ENCODE measurements at places on chromosomes 7 and 10.

GRCh38 chr7:82562716-82563404 lies 119.3 kb upstream of the CACNA2D1 start:
- no peak for DNase-seq

DNA sequence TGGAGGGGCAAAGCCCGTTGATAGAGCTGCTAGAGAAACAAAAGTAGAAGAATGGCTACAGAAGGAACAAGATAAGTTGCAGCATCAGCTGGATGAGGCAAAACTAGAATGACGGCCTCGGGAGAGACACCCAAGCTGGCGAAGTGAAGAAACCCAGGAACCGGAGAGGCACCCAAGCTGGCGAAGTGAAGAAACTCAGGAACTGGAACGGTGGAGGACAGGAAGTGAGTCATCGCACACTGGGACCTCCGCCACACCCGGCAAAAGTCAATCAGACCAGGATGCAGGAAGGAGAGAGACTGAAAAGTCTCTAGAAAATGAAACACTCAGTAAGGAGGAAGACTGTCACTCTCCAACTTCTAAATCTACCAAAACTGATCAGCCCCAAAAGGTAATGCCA lies 133.0 kb upstream of the NEBL start:
- DNase-seq, result no peak

DNA sequence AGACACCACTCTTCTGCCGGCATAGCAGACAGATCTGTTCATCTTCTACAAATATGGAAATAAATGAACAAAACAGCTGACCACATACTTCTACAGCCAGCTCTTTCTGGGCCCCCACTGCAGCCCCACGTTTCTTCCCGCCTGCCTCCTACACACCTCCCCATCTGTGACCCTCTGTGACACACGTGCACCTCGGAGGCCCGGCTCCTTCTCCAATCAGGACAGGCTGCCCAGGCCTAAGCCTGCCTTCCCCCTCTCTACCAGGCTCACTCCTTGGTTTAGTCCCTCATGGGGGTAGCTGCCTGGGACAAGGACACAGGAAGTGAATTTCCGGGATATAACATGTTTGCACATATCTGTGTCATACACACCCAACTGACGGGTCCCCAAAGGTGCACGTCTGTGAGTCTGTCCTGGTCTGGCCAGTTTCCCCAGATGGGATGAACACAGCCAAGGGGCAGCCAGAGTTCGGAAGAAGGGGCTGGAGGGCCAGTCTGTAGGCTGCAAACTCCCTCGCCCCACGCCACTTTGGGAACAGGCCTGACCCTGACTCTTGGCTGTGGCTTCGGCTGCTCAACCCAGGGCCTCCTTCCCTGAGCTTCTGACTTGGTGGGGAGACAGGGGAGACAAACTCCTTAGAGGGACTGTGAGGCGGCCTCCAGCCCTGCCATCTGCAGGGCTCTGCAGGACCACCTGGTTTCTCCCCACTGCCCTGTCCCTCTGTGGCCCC lies 30.3 kb downstream of the PITRM1 start:
- DNase-seq, result no peak

- no peak for DNase-seq
Observed at GRCh38 chr7:42489299-42489698, 252.3 kb upstream of the GLI3 start.

- no peak for DNase-seq
Observed at GRCh38 chr7:94003446-94004023, 620 bp downstream of the BET1 start.

- DNase-seq, result no peak
Observed at GRCh38 chr7:106225856-106226255, 58.9 kb downstream of the NAMPT start.

DNA sequence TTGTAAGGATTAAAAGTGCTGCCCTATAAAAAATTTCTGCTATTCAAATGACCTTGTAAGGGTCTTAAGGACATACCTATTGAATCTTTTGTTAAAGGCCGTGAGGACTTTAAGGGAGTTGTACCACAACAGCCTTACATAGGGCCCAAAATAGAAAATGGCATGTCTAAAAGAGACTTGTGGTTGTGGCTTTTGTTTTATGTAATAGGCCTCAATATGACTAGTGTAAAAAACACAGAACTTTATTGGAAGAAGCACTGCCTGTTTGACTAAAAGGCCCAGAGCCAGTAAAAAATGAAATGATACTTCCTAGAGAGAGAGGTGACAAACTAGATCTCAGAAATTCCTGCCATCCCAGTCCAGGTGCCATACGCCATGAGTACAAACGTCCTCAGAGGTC lies 286.6 kb downstream of the SEMA3D start:
- no peak for DNase-seq

DNA sequence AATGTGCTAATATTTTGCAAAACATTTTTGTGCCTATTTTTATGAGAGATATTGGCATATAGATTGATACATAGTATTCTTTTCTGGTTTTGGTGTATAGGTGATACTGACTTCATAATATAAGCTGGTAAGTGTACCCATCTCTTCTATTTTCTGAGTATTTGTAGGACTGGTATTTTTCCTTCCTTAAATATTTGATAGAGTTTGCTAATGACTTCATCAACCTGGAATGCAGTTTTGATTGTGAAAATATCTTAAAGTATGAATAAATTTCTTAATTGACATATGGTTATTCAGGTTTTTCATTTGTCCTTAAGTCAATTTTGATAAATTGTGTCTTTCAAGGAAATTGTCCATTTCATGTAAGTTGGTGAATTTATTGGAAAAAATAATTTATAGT lies 6.1 kb upstream of the SCRN1 start:
- DNase-seq, result no peak

DNA sequence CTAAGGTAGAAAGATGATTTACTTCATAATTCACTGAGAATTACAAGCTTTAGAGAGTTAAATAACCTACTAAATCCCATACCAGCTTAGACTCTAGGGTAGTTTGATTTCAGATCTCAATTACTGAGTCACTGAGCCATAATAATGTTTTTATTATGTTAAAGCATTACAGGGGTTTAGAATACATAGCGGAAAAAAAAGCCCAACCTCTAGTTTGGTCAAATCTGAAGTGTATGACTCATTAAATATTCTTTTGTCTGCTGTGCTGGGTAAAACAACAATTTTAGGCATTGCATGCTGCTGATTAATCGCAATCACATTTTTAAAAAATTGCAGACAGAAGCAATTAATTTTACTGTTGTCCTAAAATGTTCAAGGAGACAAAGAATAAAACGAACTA lies 48.5 kb downstream of the MALRD1 start:
- DNase-seq, result no peak

DNA sequence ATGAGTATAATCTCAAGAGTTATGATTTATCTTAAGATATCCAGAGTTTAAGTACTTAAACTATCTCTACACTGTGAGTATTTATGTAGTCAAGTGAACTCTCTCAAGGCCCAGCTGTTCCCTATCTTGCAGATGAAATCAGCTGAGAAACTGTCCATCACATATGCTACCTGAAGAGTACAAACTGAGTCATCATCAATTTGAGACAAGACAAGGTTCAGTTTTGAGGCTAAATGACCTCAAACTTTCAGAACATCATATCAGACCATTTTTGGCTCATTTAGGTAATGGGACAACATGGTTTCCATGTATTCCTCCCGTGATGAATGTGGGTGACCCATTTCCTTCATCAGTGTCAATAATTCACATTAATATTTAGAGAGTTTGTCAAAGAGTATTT lies 53.1 kb upstream of the AUTS2 start:
- no peak for DNase-seq

DNA sequence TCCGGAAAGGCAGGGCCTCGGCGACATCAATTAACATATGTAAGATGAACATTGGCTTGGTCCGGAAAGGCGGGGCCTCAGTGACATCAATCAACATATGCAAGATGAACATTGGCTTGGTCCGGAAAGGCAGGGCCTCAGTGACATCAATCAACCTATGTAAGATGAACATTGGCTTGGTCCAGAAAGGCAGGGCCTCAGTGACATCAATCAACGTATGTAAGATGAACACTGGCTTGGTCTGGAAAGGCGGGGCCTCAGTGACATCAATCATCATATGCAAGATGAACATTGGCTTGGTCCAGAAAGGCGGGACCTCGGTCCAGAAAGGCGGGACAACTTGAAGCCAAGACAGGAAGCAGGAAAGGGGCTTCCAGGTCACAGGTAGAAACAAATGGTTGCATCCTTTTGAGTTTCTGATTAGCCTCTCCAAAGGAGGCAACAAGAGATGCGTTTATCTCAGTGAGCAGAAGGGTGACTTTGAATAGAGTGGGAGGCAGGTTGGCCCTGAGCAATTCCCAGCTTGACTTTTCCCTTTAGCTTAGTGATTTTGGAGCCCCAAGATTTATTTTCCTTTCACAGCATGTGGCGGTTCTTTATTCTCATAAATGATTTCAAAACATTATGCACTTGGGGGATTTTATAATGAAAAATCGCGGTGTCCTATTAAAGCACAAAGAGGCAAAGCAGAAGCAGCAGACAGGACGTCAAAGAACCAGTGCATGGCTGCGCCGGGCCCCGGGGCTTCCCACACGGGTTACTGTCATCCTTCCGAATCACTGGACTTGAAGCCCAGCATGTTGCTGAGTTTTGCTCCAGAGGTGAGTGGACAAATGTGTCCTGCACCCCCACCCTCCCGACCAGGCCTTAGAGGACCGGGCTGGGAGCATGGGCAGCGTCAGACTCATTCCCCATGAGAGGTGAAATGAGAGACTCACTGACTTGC lies 43.1 kb upstream of the EN2 start:
- no peak for DNase-seq

- no peak for DNase-seq
Observed at GRCh38 chr10:71082960-71083715, 129.2 kb upstream of the UNC5B start.

GRCh38 chr7:91353848-91354247 lies 89.6 kb downstream of the FZD1 start:
- no peak for DNase-seq

- DNase-seq, result no peak
Observed at GRCh38 chr10:58859526-58859925, 316.9 kb upstream of the PHYHIPL start.

DNA sequence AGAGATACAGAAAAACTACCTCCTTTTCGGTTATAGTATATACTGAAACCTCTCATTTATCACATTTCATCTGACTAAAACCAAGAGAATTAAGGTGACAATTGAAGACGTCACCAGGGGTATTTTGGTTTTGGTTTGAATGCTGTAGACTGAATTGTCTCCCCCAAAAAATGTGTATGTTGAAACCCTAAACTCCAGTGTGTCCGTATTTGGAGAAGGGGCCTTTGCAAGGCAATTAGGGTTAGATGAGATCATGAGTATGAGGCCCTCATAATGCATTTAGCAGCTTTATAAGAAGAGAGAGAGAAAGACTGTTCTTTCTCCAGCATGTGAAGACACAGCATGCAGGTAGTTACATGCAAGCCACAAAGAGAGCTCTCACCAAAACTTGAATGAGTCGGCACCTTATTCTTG lies 59.5 kb downstream of the CACNA2D1 start:
- no peak for DNase-seq

GRCh38 chr10:14798636-14799035 lies 23.9 kb upstream of the FAM107B start:
- DNase-seq, result no peak

GRCh38 chr7:71613313-71613712 lies 481.4 kb downstream of the GALNT17 start:
- DNase-seq, result no peak

GRCh38 chr10:111316722-111317212 lies 239.9 kb downstream of the ADRA2A start:
- DNase-seq, result no peak

- no peak for DNase-seq
Observed at GRCh38 chr7:12642508-12642907, 44.9 kb upstream of the ARL4A start.

DNA sequence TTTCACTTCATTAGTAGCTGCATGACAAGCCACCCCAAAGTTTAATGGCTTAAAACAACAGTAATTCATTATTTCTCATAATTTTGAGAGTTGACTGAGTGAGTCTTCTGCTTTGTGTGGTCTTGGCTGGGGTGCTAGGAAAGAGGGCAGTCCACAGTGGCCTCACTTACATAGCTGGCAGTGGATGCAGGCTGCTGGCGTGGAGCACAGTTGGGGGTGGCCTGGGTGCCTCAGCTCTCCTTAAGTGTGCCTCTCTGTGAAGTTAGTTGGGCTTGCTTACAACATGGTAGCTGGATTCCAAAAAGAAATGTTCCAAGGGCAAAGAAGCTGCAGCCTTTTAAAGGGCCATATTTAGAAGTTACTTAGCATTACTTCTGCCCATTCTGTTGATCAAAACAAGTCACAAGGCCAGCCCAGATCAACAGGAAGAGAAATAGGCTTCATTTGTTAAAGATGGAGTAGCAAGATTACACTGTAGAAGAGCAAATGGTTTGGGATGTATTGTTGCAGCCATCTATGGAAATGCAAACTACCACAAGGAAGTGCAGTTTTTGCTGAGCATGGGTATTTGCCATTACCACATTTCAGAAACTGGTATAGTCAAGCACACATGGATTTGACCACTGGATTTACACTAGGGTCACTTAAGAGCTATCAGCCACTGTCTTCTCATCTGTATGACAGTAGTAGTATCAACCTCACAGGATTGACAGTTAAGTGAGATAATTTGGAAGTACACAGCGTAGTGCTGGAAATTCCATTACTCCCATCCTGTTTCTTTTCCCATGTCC lies 33.6 kb downstream of the ZEB1 start:
- no peak for DNase-seq

- no peak for DNase-seq
Observed at GRCh38 chr10:5551531-5552375, 27.0 kb downstream of the CALML3 start.

GRCh38 chr7:30863706-30864035 lies 48.0 kb upstream of the AQP1 start:
- DNase-seq, result no peak

GRCh38 chr7:3197567-3198213 lies 103.4 kb upstream of the SDK1 start:
- DNase-seq, result no peak

DNA sequence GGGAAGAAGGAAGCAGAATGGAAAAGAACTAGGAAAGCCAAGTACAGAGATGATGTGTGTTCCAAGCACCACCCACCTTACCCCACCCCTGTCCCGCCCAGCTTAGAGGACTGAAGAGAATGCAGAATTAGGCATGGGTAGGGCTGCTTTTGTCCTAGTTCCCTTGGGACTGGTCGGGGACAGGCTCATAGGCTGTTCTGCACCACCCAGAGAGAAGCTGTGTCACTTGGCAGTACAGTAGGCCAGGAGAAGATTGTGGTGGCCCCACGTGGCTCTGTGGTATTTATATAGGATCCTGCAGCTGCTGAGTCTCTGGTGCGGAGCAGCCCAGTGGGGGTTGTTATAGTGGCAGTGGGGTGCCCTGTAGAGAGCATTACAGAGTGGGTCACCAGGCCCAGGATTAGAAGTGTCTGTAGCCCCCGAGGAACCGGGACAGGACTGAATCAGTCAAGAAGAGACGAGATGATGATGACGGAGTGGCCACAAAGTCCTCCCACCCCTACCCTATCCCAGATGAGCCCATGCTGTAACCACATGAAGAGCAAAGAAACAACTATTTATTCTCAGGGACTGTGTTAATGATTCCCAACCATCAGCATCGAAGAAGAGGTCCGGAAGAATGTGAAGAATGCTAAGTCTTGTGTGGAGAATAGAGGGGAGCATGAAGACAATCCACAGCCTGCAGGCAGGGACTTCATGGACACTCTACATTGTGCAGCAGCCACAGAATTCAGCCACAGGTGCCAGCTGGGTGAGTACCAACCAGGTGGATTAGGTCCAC lies 88.9 kb downstream of the C1GALT1 start:
- no peak for DNase-seq

Data from anterior cingulate cortex (tissue), 58 donors.